Mesenteric fat pad (tissue), 1 donor: ENCODE measurements at places on chromosomes 3 and 15. TPM values are rescaled to one million over a fixed set of nuclear protein-coding genes. Genes with fewer than 3 reads are reported as not detected.

DNA sequence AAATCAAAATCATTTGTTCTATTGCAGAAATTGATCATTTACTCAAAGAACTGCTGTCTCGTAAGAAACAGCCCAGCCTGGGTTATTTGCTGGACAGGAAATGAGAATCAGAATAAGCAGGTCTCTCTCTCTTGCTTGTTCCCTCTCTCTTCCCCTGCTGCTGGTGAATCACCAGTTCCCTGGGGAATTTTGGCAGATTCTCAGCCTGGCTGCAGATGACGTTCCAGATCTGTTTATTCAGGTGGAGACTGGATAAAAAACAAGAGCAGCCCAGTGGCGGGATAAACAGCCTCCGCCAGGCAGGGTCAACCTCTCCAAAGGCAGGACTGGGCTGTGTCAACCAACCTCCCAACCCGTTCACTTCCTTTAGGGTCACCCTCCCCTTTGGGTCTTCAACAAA is 72.1 kb downstream of the LRIG1 start:
- no peak for DNase-seq

DNA sequence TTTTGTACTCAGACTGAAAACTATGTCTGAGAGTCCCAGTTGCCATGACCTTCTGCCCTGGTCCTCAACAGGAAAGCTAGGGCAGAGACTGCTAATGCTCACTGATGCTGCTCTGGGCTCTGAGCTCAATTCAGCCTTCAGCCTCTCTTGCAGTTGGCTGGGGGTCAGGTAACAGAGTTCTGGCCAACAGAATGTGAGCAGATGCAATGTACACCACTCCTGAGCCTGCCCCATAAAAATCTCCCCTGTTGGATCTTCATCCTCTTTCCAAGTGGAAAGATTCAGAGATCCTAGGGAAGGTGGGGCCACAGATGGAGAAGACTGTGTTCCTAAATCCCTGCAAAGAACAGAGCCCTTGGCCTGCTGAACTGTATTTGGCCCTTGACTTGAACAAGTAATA is 87.8 kb downstream of the PDZRN3 start:
- DNase-seq, result no peak

DNA sequence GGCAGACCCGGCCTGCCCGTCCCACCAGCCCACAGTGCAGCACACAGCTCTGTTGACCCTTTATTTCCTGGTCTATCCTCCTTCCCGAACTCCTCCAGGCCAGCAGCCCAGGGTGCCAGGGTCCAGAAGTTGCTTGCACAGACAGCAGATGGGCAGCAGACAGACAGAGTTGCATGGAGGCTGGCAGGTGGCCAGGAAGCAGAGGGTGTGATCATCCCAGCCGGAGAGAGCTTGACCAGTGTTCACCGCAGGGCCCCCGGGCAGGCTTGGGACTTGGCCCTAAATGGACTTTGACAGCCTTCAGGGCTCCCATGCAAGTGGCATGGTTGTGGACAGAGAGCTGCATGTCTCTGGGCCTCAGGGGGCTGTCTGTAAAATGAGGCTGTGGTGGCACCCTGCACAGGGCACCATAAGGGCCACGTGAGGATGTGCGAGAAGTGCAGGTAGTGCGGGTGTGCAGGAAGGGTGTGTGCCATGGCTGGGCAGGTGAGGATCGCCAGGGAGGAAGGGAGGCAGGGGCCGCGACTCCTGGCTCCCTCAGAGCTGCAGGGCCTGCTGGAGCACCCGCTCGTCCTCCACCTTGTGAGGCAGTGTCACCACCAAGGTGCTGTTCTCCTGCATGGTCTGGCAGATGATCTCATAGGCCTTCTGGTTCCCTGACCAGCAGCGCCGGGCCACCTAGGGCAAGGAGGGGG is 6.3 kb upstream of the ZXDC start:
- DNase-seq, result no peak

- DNase-seq, result no peak
Observed at GRCh38 chr15:57283774-57284503, 92.4 kb upstream of the CGNL1 start.

- no peak for DNase-seq
Observed at GRCh38 chr15:76642671-76643070, 262.5 kb downstream of the SCAPER start.

DNA sequence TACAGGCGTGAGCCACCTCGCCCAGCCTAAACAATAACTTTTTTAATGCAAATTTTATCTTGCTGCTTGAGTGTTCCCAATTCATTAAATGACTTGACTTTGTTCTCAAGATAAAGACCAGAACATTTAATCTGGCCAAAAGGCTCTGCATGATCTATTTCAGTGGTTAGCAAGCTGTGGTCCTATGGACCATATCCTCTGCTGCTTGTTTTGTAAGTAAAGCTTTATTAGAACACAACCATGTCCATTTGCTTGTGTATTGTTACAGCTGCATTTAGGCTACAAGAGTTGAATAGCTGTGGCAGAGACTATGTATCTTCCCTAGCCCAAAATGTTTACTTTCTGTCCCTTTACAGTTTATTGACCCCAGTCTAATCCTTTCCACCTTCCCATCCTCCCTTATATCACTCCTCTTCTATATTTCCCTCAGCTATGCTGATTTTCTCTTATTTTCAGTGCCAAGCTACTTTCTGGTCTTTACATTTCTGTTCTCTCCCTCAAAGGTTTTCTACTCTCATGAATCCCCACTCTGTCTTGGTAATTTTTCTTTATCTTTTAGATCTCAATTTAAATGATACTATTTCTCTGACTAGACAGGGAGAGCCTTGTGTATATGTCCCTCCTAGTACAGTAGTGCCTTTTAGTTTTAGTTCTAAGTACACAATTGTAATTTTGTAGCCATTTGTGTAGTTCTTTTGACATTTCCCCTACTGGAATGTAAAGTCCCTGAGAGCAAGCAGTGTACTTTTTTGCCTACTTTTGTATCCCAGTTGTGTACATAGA is 23.2 kb downstream of the SELENOT start:
- no peak for DNase-seq

DAZL gene
- not detected for total RNA-seq
